ENCODE measurements at places on chromosomes 16 and 17.

- no peaks in the 10 kb centered on the region for H3K4me1 ChIP-seq
- no peak overlapping the region for H3K4me3 ChIP-seq
- H3K36me3 ChIP-seq, result no peaks in the 10 kb centered on the region
- H3K27me3 ChIP-seq, result no peaks in the 10 kb centered on the region
- DNase-seq, result no peak
These were observed 14.4 kb downstream of the TENT4B start for GRCh38 chr16:50167556-50167955.

- no peaks in the 10 kb centered on the region for H3K4me1 ChIP-seq
- no peak for DNase-seq
- H3K27me3 ChIP-seq, result no peaks in the 10 kb centered on the region
- no peak overlapping the region for H3K27ac ChIP-seq
These were observed 47.9 kb upstream of the HNF1B start for GRCh38 chr17:37792787-37793186.

DNA sequence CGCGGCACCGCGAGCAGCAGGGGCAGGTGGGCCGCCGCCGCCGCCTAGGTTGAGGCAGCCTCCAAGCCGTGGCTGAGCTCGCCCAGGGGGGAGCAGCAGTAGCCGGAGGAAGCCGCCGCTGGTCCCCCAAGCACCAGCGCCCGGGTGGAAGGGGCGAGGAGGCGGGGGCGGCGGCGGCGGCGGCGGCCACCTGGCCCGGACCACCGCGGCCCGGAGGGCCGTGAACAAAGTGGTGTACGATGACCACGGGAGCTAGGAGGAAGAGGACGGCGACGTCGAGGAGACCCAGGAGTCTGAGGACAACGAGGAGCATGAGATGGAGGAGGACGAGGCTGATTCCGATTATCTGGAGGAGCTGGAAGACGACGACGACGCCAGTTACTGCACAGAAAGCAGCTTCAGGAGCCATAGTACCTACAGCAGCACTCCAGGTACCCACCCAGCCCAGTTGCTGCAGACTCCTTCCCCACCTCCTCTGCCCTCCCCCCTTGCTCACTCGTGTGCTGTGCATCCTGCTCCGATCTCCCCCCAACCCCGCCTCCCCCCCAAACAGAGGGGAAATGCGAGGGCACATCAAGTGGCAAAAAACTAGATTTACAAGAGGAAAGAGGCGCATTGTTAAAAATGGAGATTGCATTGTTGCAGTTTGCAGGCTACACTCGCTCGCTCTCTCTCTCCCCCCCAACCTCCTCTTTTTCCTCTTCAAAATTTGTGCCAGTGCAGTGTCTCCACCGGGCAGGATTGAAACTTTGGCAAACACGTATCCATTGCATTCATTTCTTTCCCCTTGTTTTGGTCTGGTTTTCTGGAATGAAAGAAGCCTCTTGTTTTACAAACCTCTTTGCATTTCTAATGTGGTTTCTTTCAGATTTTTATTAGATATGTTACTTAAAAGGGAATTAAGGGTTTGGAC is 41.8 kb upstream of the AMZ2 start:
- no peaks in the 10 kb centered on the region for H3K36me3 ChIP-seq
- H3K27me3 ChIP-seq, result no peaks in the 10 kb centered on the region
- H3K4me1 ChIP-seq, result no peaks in the 10 kb centered on the region
- no peak for DNase-seq

- no peak overlapping the region for H3K27ac ChIP-seq
- peaks cover 13% of the 10 kb centered on the region for H3K4me1 ChIP-seq
- no peaks in the 10 kb centered on the region for H3K36me3 ChIP-seq
- H3K27me3 ChIP-seq, result peaks cover 10% of the 10 kb centered on the region
- H3K4me3 ChIP-seq, result peak overlapping the region; percentile 73
These were observed 610 bp downstream of the DOC2A start for GRCh38 chr16:30009990-30010843.

- no peak overlapping the region for H3K4me3 ChIP-seq
- peak; percentile 35 for DNase-seq
These were observed 10.0 kb upstream of the C1QTNF8 start for GRCh38 chr16:1105888-1106620.

All from breast epithelium (tissue), 4 donors.